ENCODE measurements at places on chromosomes 13 and 19.

GRCh38 chr19:19232261-19232721 is 20.5 kb downstream of the NCAN start:
- DNase-seq: no peak
- no peaks in the 10 kb centered on the region for H3K27me3 ChIP-seq
- H3K27ac ChIP-seq: no peak overlapping the region
- no peaks in the 10 kb centered on the region for H3K36me3 ChIP-seq
- no peaks in the 10 kb centered on the region for H3K4me1 ChIP-seq
- no peak overlapping the region for H3K4me3 ChIP-seq

DNA sequence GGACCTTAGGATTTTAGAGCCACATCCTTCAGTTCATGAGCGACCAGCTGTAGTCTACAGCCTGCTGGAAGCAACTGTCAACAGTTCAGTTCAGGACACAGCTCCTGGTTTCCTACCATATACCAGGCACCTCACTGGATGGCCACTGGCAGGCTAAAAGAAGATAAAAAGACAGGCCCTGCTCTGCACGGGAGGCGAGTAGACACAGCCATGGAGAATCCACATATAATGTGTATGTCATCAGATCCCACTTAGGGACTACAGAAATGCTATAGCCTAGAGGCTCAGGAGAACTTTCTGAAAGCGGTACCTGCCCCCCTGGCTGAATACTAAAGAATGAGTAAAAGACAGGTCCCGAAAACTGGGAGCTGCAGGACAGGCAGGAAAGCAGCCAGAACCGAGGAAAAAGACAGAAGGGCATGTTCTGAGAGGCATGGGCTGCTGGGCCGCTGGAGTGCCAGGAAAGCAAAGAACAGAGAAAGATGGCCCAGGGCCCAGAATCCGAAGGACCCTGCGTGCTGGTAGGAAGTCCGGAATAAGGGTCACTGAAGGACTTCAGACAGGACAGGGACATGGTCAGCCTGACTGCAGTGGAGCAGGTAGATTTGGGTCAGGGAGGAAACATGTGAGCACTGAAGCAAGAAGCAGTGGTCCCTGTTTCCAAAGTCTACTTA is 23.5 kb downstream of the DZIP1 start:
- H3K27me3 ChIP-seq: peaks cover 4% of the 10 kb centered on the region
- no peak overlapping the region for H3K27ac ChIP-seq
- H3K4me1 ChIP-seq: no peaks in the 10 kb centered on the region

GRCh38 chr13:113211774-113212173 is 2.4 kb downstream of the CUL4A start:
- H3K4me1 ChIP-seq: peaks cover 69% of the 10 kb centered on the region
- no peaks in the 10 kb centered on the region for H3K27me3 ChIP-seq
- H3K36me3 ChIP-seq: no peaks in the 10 kb centered on the region
- H3K4me3 ChIP-seq: no peak overlapping the region
- H3K27ac ChIP-seq: no peak overlapping the region
- no peak for DNase-seq

GRCh38 chr13:79479882-79480281 is 1.1 kb upstream of the NDFIP2 start:
- no peaks in the 10 kb centered on the region for H3K27me3 ChIP-seq
- peaks cover 24% of the 10 kb centered on the region for H3K4me1 ChIP-seq
- DNase-seq: no peak
- no peak overlapping the region for H3K27ac ChIP-seq
- no peaks in the 10 kb centered on the region for H3K36me3 ChIP-seq

DNA sequence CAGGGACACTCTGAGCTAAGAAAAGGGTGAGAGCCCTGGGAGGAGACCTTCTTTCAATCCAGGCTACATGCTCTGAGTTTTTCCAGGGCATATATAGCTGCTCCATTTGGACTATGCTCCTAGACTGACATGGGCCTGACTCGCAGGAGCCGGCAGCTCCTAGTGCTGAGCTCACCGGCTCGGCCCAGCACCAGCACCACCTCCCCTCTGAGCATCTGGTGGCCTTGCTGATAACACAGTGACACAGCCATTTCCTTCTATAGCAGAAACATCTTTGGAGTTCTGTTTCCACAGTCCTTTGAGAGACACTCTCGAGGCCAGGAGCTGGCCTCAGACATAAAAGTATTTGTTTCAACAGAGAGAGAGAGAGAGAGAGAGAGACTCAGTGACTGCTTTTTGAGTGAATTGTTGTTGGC is 184.9 kb downstream of the TM9SF2 start:
- H3K27me3 ChIP-seq: no peaks in the 10 kb centered on the region
- no peak for DNase-seq
- H3K4me1 ChIP-seq: no peaks in the 10 kb centered on the region

DNA sequence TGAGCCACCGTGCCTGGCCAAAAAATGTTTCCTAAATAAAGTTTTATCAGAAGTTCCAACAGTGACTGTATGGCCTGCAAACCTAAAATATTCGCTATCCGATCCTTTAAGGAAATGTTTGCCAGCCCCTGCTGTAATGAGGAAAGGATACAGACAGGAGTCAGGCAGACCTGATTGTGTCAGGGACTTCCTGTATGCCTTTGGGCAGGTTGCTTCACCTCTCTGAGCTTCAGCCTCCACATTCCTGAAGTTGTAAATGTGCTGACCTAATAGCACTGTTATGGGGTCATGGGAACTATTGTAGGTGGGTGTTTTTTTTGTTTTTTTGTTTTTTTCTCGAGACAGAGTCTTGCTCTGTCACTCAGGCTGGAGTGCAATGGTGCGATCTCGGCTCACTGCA is 6.2 kb downstream of the ABHD8 start:
- no peak for DNase-seq
- H3K27me3 ChIP-seq: no peaks in the 10 kb centered on the region
- H3K4me1 ChIP-seq: peaks cover under 1% of the 10 kb centered on the region

GRCh38 chr19:2636897-2637683 is 65.4 kb downstream of the GNG7 start:
- H3K27me3 ChIP-seq: no peaks in the 10 kb centered on the region
- no peak overlapping the region for H3K4me3 ChIP-seq
- no peak overlapping the region for H3K27ac ChIP-seq
- H3K4me1 ChIP-seq: peaks cover 10% of the 10 kb centered on the region
- no peaks in the 10 kb centered on the region for H3K36me3 ChIP-seq

- H3K36me3 ChIP-seq: no peaks in the 10 kb centered on the region
- no peak overlapping the region for H3K4me3 ChIP-seq
- DNase-seq: no peak
- no peaks in the 10 kb centered on the region for H3K4me1 ChIP-seq
These were observed 26.8 kb downstream of the ZNF100 start for GRCh38 chr19:21740559-21740958.

GRCh38 chr19:39052243-39052746 is 19.9 kb upstream of the FBXO27 start:
- no peak overlapping the region for H3K27ac ChIP-seq
- no peak overlapping the region for H3K4me3 ChIP-seq
- H3K4me1 ChIP-seq: no peaks in the 10 kb centered on the region
- no peaks in the 10 kb centered on the region for H3K36me3 ChIP-seq
- DNase-seq: peak; percentile 77

DNA sequence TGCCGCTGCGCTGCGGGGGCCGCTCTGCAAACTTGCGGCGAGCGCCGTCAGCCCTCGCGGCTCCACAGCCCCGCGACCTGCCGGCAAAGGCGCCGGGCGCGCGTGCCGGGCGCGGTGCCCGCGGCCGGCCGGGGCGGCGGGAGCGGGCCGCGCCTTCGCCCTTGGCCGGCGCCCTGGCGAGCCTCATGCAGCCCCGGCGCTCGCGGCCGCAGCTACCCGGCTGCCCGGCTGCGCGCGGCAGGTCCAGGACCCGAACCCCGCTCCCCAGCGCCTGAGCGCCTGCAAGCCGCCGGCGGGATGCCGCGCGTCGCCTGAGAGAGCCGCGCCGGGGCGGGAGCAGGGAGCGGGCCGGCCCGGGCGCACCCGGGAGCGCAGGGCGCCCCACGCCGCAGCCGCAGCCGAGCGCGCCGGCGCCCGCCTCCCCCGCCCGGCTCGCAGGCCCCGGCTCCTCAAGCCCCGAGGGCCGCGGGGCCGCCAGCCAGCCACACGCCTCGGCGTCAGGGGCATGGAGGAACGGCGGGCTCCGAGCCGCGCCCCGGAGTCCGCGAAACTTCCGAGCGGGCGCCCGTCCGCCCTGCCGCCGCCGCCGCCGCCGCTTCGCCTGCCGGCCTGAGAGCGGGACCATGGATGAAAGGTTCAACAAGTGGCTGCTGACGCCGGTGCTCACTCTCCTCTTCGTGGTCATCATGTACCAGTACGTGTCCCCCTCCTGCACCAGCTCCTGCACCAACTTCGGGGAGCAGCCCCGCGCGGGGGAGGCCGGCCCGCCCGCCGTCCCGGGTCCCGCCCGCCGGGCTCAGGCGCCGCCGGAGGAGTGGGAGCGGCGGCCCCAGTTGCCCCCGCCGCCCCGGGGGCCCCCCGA is 564 bp downstream of the HS6ST3 start:
- no peak overlapping the region for H3K27ac ChIP-seq
- H3K4me1 ChIP-seq: no peaks in the 10 kb centered on the region
- DNase-seq: no peak
- H3K27me3 ChIP-seq: no peaks in the 10 kb centered on the region

DNA sequence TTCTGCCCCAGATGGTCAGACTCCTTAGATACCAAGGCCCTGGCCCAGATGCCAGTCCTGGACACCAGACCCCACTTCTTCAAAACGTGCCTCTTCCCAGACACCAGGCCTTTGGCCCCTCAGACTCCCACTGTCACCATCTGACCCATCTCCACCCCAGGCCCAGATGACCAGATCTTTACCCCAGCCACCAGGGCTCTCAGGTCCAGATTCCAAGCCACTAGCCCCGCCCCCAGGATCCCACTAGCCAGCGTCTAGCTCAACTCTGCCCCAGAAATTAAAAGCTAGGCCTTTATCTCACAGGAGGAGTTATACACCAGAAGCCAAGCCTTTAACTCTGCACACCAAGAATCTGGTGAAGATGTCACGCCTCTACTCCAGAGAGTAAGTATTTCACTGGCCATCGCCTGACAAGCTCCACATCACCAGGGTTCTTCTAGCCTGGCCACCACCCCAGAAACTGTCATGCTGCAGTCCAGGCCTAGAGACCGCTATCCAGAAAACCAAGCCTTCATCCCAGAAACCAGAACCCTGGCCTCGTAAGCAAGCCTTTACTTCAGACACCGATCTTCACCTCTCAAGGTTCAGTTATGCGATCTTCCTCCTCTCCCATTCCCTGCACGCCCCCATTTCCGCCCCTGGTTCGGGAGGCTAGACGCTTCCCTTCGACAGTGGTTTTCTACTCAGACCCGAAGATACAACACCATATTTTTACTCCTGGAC is 595 bp downstream of the XAB2 start:
- H3K27ac ChIP-seq: peak overlapping the region; percentile 98
- H3K4me3 ChIP-seq: peak overlapping the region; percentile 92
- peaks cover 18% of the 10 kb centered on the region for H3K36me3 ChIP-seq
- no peaks in the 10 kb centered on the region for H3K27me3 ChIP-seq

DNA sequence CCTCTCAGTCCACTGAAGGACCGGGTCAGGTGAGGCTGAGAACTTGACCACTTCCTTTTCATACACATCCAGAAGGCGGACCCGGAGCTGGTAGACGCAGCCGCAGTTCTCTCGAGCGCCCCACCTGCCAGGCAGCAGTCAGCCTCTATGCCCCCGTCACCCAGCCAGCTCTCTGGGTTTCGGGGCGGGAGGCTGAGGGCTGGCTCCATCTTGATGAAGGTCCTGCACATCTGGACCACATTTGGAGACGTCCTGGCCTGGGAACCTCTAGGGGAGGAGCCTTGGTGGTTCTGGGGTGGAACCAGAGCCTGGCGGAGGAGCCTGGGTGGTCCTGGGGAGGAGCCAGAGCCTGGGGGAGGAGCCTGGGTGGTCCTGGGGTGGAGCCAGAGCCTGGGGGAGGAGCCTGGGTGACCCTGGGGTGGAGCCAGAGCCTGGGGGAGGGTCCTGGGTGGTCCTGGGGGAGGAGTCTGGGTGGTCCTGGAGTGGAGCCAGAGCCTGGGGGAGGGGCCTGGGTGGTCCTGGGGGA is 14.3 kb downstream of the MRPS12 start:
- H3K4me3 ChIP-seq: no peak overlapping the region
- no peaks in the 10 kb centered on the region for H3K27me3 ChIP-seq
- peak; percentile 43 for DNase-seq
- no peak overlapping the region for H3K27ac ChIP-seq

GRCh38 chr13:110126391-110126961 is 180.5 kb downstream of the COL4A1 start:
- no peaks in the 10 kb centered on the region for H3K4me1 ChIP-seq
- no peak for DNase-seq
- no peak overlapping the region for H3K27ac ChIP-seq
- peaks cover 4% of the 10 kb centered on the region for H3K27me3 ChIP-seq

DNA sequence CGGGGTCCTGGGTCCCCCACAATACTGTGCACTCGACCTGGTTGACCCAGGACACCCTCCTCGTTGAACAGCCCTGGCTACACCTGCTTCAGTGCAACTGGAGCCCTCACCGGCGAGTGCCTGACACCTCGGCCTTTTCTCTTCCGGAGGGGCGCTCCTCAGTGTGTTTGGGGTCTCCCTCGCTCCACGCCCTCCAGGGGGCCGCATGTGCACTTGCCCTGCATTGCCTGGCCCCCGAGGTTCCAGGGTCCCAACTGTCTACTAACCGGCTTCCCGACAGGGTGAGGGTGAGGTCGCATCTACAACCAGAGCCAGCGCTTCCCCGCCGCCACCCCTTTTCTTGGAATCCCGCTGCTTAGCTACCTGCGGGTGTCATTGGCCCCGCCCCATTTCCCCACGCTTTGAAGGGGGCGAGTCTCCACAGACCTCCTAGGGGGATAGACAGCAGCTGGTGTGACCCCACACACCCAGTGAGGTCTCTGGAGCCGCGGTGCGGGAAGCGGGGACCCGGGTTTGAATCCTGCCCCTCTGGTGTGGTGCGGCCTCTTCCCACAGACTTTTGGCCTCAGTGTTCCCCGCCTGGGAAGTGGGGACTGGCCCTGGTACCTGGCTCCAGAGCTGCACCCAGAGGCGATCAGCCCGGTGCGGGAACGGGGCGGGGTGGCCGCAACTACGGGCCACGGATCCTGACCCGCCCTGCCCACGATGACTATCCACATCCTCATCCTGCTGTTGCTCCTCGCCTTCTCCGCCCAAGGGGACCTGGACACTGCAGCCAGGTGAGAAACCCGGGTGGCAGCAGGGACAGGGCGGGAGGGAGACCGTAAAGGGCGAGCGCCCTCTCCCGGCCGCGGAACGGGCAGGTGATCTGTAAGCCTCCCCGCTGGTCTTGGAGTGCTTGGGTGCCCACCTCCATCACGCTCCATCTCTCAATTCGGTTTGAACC is at the start of gene ADM5:
TSS of gene ADM5 (plus strand) at position 462 of the 946 bp plus-strand sequence. CDS start at position 706, 244 bp downstream.
- H3K4me1 ChIP-seq: peaks cover 17% of the 10 kb centered on the region
- H3K27ac ChIP-seq: no peak within 1 kb of the TSS
- no peak for DNase-seq
- peaks cover 7% of the 10 kb centered on the region for H3K36me3 ChIP-seq

DNA sequence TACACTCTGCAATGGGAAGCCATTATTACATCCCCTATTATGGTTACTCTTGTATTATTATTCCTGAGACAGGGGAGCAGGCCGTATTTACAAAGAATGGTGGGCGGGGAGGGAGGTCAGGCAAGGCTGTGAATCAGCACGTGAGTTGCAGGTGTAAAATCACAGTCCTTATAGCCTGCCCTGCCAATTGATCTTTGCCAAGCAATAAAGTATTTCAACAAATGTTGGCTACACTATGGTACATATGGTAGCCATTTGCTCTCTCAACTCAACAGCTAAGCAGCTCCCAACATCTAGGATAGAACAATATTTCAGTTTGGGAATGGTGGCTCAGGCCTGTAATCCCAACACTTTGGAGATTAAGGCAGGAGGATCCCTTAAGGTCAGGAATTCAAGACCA is 12.1 kb downstream of the EPS15L1 start:
- H3K27me3 ChIP-seq: no peaks in the 10 kb centered on the region
- no peaks in the 10 kb centered on the region for H3K36me3 ChIP-seq
- no peak overlapping the region for H3K4me3 ChIP-seq
- H3K27ac ChIP-seq: no peak overlapping the region

- H3K4me3 ChIP-seq: no peak overlapping the region
- no peak overlapping the region for H3K27ac ChIP-seq
- H3K27me3 ChIP-seq: no peaks in the 10 kb centered on the region
- H3K4me1 ChIP-seq: no peaks in the 10 kb centered on the region
- DNase-seq: no peak
These were observed 7.8 kb upstream of the URI1 start for GRCh38 chr19:29934257-29934656.

Data from CD8-positive, alpha-beta memory T cell (primary cell).